Gastrocnemius medialis (tissue), 4 donors: ENCODE measurements at places on chromosomes 7 and 10. TPM values are rescaled to one million over a fixed set of nuclear protein-coding genes. Genes with fewer than 3 reads are reported as not detected.

UPK3BL1 gene
- total RNA-seq = 12.9 TPM

ABCB1 gene
- 0.56 TPM for total RNA-seq

HOXA5 gene
- 7.0 TPM for total RNA-seq

OPN4 gene
- total RNA-seq = not detected

DNA sequence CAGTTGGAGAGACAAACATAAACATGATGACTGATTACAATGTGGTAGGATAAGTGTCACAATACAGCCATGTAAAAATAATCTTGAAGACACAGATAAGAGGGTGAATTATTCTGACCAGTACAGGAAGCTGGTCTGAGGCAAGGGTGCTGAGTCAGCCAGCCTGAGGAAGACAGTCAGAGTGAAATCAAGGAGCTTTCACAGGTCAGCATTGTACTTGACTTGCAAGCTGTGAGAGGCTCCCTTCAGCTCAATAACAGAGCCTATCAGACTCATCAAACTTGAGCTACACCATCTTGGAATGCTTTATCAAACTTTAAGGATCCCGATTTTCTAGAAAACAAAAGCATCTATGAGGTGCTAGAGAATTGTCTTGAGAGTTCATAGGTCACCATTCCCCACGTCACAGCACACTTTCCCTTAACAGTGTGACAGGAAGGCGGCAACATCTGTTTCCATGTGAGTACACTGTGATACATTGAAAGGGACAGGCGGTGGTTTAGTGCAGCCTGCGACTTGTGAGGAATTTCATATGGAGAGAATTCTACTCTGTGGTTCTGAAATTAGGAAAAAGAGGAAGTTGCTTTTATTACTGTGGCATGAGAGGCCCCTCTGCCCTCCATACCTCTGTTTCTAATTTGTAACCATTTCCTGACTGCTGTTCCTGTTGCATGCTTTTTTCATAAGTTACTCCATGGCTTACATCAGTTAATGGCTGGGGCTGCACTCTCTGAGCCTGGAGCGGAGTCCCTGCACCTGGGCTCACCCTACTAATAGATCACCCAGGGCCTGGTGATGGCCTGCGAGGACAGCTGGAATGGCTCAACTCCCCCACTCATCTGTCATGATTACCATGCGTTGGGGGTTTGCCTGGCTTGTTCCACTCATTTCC, 417.1 kb downstream of the SUGCT start:
- DNase-seq = no peak

DNA sequence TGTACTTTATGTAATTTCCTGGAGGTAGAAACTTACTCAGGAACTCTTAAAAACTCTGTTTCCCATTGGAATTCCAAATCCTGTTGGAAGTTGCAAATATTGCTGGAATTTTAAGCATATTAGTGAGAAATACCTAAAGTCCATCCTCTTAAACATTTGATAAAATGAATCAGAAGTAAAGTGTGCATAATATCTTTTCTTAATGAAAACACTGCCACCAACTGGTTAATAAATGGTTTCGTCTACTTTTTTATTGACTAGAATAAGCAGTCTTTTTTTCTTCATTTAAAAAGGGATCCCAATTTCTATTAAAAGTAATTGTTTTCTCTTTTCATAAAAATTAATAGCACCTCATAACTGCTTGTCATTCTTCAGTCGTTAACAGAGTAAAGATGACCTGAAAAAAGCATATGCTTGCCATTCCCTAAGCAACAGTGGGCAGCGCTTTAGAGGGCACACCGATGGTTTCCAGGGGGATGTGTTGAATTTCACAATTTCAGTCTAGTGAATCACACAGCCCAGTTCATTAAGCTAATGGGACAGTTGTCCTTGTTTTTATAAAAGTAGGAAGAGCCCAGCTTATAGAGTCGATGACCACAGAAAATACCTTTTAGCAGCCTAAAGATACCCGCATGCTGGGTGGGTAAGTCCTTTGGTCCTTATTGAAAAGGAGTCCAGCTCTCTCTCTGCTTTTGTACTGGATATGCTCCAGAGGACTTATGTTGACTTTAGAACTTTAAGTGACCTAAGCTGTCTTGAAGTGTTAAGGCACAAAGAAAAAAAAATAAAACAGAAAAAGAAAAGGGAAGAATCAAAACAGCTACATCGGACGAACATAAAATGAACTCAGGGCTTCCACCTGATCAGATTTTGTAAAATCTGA, 28.5 kb downstream of the NPS start:
- no peak for DNase-seq

DNA sequence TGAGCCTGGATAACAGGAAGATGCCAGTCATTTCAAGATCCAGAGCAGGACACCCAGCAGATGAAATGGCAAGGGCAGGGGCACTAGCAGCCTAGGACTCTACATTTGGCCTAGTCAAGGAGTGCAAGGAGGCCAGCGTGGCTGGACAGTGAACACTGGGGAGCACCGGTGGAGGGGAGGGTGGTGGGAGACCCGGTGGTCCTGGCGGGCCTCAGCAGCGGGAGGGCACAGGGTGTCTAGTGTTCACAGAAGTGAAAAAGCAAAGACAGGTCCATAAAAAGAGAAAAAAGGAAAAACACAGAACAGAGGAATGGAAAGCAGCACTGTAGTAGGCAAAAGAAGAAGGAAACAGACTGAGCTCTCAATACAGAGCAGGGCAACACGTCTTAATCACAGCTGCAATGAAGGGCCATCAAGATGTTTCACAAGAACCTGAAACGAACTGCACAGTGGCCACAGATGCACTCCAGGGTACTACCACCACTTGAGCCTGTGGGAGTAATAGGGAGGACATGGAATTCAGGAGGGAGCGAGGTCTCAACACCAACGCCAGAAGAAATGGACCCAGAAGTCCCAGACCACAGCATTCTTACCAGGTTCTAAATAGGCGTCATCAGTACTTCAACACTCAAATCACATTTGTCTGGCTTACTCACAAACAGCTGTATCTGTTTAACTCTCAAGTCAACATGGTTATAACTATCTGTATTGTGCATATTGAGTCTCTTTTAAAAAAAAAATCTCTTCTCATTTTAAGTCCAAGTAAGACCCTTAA, 573.7 kb downstream of the PARD3 start:
- no peak for DNase-seq

DNA sequence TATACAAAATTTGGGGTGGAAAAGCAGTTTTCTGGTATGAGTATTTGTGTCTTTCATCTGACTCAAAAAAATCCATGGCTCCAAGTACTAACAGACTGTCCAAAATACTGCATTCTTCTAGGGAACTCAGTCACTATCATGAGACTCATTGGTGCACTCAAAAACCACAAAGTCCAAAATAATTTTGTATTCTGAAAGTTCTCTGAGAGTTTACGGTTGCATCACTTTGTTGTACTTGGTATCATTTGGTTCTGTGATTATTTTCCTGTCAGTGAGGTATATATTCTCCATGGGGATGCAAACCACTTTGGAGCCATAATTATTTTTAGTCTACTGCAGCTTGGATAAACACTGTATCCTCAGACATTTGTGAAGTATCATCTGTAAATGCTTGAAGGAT, 28.0 kb upstream of the CABCOCO1 start:
- DNase-seq = no peak
